Thyroid gland (tissue), 4 donors: ENCODE measurements at places on chromosomes 4 and X.

- no peak for DNase-seq
These were observed 162.7 kb downstream of the STIM2 start for GRCh38 chr4:27023366-27023765.

- peak; percentile 72 for DNase-seq
These were observed 23.9 kb downstream of the SCD5 start for GRCh38 chr4:82774711-82775171.

DNA sequence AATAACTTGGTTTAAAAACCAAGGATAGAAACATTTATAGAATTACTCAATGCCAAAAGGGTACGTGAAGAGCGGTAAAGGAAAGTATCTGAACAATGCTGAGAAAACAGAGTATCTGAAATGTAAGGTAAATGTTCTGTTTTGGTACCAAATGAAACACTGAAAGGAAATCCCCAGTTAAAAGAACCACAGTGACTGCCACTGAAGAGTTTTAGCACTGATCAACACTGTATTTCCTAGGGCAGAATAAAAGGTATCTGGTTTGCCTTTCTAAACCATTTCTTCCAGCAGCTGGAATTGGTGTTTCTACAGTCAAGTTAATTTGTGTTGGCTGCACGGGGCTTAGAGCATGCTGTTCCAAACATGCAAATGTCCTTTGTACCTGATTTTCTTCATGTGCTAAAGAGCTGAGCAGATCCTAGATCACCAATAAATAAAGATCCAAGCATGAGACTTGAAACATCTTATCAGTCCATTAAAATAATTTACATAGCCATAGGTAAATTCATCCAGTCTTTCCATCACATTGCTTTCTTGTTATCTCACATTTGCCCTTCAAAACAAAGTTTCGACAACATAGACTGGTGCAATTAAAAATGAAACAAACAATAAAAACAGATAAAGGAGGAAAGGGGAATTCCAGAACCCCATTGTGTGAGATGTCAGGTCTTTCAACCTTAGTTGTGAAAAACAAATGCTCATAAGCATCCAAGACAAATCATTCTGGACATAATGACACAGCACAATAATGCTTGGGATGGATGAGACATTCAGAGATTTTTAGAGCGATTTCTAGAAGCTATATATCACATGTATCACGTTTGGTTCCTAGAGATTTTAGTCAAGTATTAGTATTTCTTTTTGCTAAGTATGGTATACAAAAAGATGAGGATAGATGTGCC is 38.6 kb downstream of the MFAP3L start:
- no peak for DNase-seq

DNA sequence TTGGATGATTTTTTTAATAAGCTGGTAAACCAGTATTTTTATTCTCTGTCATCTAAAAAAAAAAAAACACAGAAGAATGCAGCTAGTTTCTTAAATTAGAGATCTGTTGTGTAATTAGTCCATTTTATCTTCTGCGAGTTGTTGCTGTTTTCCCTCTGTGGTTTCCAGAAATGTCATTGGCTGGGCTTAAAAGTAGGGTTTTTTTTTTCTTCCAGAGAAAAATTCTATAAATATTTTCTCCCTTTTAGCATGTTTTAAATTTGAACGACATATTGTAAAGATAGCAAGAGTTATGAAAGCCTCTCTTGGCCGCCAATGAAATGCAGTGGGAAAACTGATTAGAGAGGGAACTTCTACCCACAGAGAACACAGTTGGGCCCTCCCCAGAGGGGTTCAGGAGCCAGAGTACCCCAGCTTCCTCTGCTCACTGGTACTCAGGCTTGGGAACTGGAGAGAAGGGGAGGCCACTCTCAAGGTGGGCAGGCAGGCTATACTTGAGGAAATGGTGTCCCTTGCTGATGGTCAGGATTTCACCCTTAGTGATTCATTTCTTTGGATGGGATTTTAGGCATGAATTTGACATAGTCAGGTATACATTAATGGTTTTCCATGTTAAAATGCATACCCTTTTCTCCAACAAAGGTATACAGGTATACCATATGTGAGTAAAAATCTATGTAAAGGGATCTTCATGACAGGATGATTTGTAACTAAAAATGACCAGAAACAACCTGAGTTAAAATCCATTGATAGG is 166.1 kb downstream of the BCOR start:
- DNase-seq, result no peak

GRCh38 chr4:2949782-2950125 is 13.5 kb downstream of the NOP14 start:
- no peak for DNase-seq

DNA sequence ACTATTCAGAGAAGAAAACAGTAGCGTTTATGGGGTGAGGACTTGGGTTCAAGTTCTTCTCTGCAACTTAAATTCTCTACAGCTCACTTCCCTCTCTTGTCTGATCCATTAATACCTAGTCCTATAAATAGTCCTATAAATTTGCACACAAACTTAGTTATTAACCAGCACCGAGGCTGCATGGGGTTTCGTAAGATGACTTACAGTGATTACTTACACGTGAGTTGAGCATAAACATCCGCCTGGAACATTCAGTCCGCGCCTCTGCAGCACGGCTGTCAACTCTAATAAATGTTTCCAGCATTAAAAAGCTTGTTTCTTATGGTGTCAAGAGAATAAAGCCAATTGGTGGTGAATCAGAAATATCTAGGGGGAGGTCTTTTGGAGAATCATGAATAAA is 103.0 kb upstream of the ENPP6 start:
- no peak for DNase-seq

DNA sequence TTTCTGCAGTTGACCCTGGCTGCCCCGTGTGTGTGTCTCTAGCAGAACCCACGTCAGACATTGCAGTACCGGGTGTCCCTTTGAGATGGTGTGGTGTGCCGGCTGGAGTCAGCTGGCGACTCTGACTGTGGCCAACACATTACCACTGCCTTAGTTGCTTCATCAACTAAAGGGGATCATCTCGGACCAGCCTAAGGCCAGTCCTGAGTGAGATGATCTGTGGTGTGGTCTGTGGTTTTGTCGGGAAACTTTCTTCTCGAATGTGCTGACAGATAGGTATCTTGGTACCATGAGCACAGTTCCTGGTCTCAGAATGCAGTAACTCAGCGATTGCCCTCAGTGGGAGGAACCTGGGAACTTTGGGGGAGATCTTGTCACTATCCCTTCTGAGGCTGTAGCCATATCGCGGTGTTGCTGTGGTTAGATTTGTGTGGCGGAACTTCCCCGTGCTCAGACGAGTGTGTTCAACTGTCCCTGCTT is 15.8 kb downstream of the TBC1D14 start:
- no peak for DNase-seq

GRCh38 chr4:2915789-2916188 is 47.4 kb downstream of the NOP14 start:
- no peak for DNase-seq

GRCh38 chr4:115972967-115973366 is 859.5 kb upstream of the NDST4 start:
- no peak for DNase-seq

DNA sequence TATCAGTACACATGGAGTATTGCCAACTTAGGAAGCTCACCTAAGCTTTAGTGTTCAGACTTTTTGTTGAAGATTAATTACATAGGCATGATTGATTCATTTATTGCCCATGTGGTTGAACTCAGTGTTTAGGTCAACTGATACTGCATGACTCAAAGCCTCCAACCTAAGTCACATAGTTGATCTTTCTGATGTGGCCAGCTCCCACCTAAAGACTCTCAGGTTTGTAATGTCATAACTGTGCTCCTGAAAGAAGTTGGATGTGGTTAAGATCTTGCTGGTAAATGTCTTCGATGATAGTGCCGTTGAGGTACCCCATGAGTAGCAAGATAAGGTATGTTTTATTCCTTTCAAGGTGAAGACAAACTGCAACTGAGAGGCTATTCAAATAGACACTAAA is 192.5 kb downstream of the EDA start:
- DNase-seq, result no peak

GRCh38 chr4:122764821-122765215 is 32.3 kb downstream of the BBS12 start:
- no peak for DNase-seq

- DNase-seq, result no peak
These were observed 1297.7 kb downstream of the C4orf33 start for GRCh38 chr4:130393642-130394041.

- no peak for DNase-seq
These were observed 113.3 kb upstream of the IL13RA1 start for GRCh38 chrX:118614150-118614549.

GRCh38 chrX:150983521-150984168 is 510 bp downstream of the HMGB3 start:
- no peak for DNase-seq

DNA sequence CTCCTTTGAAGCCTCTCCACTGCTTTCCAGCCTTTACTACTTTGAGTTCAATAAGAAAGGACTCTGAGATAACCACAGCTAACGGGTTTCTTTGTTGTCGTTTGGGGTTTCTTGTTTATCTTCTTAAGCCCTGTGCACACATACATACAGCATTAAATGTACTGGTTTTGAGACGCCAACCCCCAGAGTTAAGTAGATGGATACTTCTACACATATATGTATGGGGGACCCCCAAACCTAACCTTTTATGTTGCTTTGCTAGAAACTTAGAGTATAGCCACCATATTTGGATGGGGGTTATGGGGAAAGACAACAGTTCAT is 697 bp downstream of the CEP135 start:
- no peak for DNase-seq

DNA sequence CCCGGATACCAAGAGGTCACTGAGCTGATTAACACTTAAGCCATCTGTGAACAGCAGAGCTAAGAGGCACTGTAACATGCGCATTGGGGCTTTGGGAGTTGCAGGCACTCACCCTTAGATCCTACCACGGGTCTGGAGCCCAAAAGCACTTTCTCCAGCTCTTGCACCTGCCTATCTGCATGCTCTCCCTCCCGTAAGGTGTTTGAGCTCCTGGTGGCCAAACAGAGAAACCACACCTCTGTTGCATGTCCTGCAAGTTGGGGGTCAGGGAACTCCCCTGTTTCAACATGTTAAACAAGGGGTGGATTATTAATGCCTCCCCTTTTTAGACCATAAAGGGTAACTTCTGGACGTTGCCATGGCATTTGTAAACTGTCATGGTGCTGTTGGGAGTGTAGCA is 49.8 kb downstream of the GYPA start:
- no peak for DNase-seq

- no peak for DNase-seq
These were observed 108.4 kb downstream of the GUCY2F start for GRCh38 chrX:109373468-109373867.

DNA sequence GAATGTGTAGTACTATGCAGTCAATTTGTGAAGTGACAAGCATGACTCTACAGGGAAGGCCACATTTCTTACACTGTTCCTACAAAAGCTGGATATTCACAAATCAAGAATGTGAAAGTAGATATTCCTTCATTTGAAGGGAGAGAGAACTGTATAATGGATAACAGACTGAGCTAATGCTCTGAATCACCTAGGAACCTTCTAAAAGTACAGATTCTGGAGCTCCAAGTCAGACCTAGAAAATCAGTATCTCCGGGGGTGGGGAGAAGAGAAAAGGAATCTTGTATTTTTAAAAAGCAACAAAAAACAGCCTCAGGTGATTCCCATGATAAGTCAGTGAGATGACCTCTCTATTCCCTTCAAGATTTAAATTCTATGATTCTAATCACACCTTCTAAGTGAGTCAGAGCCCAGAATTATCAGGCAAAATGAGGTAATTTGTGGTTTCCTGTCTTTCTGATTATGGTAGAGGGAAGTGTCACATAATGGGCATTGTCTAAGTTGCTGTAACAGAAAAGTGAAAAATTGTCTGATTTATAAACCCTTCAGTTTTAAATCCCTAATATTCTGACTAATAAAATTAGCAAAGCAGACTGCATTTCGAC is 80.9 kb downstream of the IL21 start:
- DNase-seq, result no peak

GRCh38 chr4:152462047-152462446 is 73.8 kb downstream of the FBXW7 start:
- DNase-seq, result no peak

GRCh38 chrX:72624194-72624593 is 51.6 kb upstream of the HDAC8 start:
- no peak for DNase-seq

DNA sequence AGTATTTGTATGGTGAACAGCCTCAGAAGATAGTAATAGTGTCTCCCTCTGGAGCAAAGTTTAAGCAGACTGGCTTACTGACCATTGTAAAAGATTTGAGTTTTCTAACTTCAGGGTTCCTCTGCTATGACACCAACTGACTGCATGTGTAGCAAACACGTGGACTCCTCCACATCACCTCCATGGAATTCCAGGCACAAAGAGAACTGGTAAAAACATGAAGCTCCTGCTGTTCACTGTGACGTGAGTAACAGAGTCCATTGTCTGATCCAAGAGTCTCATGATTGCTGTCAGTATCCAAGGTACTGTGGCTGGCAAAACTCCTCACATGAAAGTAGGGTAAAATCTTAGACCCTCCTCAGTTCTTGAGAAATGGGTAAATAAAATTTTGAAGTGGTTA is 107.6 kb upstream of the FAM9B start:
- no peak for DNase-seq

DNA sequence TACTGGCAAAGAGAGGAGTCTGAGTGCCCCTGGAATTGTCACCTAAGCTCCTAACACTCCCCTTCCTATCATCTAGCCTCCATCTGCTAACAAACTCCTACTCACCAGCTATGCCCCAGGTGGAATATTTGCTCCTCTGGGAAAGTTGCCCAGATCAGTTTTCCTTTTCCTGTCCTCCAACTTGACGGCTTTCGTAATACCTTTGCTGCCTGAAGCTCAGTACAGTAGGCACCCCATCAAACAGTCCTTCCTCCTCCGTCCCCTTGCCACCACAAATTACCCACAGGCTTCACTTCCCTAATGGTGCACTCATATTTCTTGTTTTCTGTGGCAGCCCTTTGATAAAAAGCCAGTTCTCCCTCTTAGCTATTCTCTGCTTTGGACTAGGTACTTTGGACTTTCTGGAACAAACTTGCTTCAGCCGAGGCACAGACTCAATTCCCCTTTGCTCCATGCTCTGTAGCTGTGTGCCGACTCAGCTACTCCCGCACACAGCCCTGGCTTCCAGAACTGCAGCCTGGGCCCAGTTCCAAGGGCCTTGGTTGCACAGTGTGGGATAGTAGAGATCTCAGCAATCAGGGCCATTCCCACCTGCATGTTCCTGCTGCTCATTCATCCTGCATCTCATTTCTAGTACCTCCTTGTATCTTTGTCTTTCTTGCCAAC is 605.1 kb downstream of the BCOR start:
- DNase-seq, result no peak

- DNase-seq, result no peak
These were observed 170.3 kb upstream of the PUDP start for GRCh38 chrX:7318241-7318640.

DNA sequence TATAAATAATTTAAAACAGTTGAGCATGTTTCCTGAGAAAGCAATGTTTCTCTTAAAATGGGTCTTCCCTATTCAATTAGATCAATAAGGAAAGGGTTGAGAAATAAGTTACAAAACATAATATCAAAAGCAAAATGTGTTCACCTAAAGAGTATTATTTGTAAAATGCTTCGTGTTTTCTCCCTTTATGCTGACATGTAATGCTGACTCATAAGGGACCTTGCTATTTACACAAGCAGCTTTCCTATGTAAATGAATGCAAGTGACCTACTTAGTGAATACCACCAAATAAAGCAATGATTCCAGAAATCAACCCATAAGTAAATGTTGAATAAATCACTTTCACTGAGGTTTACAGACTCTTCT is 91.5 kb downstream of the ELOVL6 start:
- no peak for DNase-seq

- no peak for DNase-seq
These were observed 9.4 kb downstream of the ADH6 start for GRCh38 chr4:99209671-99210070.
